ENCODE measurements at places on chromosomes 13 and 19. TPM values are rescaled to one million over a fixed set of nuclear protein-coding genes. Genes with fewer than 3 reads are reported as not detected.

Gene NUMBL
- 85.6 TPM for total RNA-seq

Gene NMRK2
- 2.3 TPM for total RNA-seq

Gene PSG6
- total RNA-seq, result not detected

Gene TNFSF11
- 0.44 TPM for total RNA-seq

Gene GAPDHS
- 0.38 TPM for total RNA-seq

Gene FLT1
- total RNA-seq, result 125 TPM

Gene ZNF98
- total RNA-seq, result 7.1 TPM

Gene DPP9
- 41.6 TPM for total RNA-seq

Gene ATXN8OS
- not detected for total RNA-seq

Gene MYDGF
- total RNA-seq, result 31.3 TPM

Gene CGB2
- not detected for total RNA-seq

Gene PTPRH
- total RNA-seq, result 6.1 TPM

Gene MBD3L4
- not detected for total RNA-seq

Gene BICRA
- 42.1 TPM for total RNA-seq

Gene LILRA5
- 0.93 TPM for total RNA-seq

Gene ONECUT3
- 0.55 TPM for total RNA-seq

Gene KCNRG
- total RNA-seq, result 5.3 TPM

Gene MAN2B1
- total RNA-seq, result 35.4 TPM

Gene TIMM50
- 46.6 TPM for total RNA-seq

Gene RASIP1
- total RNA-seq, result 11.4 TPM

Gene ZNF628
- total RNA-seq, result 2.3 TPM

Gene ZNF723
- not detected for total RNA-seq

Gene TEX29
- total RNA-seq, result not detected

Gene DZIP1
- 64.4 TPM for total RNA-seq

Gene CAPN12
- 0.38 TPM for total RNA-seq

Gene LILRB3
- 9.2 TPM for total RNA-seq

Gene ZNF564
- total RNA-seq, result 33.2 TPM

Gene ZSCAN5C
- total RNA-seq, result not detected

Gene ERICH4
- total RNA-seq, result not detected

Gene SIAH3
- total RNA-seq, result 1.0 TPM

Gene PDX1
- total RNA-seq, result not detected

Gene FXYD3
- total RNA-seq, result 20.7 TPM

Gene IL4I1
- 0.27 TPM for total RNA-seq

Gene SELENOV
- 1.7 TPM for total RNA-seq

Gene VSTM1
- total RNA-seq, result not detected

Gene ATP1A3
- total RNA-seq, result 243 TPM

Data from camera-type eye (tissue), 1 donor.